Muscle of arm (tissue), 14 donors: ENCODE measurements at places on chromosomes 12 and 14. TPM values are rescaled to one million over a fixed set of nuclear protein-coding genes. Genes with fewer than 3 reads are reported as not detected.

DNA sequence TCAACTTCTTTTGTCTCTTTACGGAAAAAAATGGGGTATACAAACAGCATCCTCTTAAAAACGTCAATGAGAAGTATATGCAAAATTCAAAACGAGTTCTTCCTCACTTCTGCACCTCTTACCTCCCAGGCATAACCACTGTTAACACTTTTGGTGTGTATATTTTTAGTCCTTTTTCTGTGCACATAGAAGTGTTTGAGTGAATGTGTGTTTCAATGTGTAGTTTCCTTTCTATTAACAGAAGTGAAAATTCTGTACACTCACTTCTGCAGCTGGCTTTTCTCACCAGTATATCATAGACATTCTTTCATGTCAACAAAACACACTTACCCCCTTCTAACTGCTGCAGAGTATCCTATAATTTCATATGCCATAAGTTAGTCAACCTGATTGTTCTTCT lies 5.4 kb downstream of the UBR7 start:
- no peak for DNase-seq

- no peak for DNase-seq
These were observed 106.1 kb upstream of the ANO4 start for GRCh38 chr12:100688451-100688864.

GRCh38 chr14:44567997-44568396 lies 60.9 kb upstream of the FSCB start:
- DNase-seq = no peak

DNA sequence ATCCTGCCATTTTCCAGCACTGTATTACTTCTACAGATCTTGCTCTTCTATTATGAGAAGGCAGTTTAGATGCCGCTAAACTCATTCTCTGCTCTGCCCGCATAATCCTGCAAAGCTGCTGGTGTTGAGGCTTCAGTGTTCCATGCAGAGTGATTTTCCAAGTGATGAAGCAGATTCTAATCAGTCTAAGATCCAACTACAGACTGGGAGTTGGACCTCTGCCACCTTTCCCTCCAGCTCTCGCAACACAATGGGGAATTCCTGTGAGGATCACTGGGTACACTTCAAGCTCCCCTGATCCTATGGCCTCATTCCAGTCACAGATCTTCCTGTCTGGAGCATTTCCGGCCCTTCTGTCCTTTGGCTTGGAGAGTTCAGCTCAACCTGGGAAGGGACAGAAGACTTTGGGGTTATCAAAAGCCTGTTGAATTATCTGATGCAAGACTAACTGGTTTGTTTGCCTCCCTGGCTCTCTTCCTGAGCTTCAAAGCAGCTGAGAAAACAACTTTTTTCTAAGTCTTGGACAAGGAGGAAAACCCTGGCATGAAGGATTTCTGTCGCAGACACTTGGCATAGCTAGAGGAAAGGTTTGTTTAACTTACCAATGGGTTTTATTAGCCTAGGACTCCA lies 333.9 kb downstream of the ZFP36L1 start:
- DNase-seq = peak; percentile 66

DNA sequence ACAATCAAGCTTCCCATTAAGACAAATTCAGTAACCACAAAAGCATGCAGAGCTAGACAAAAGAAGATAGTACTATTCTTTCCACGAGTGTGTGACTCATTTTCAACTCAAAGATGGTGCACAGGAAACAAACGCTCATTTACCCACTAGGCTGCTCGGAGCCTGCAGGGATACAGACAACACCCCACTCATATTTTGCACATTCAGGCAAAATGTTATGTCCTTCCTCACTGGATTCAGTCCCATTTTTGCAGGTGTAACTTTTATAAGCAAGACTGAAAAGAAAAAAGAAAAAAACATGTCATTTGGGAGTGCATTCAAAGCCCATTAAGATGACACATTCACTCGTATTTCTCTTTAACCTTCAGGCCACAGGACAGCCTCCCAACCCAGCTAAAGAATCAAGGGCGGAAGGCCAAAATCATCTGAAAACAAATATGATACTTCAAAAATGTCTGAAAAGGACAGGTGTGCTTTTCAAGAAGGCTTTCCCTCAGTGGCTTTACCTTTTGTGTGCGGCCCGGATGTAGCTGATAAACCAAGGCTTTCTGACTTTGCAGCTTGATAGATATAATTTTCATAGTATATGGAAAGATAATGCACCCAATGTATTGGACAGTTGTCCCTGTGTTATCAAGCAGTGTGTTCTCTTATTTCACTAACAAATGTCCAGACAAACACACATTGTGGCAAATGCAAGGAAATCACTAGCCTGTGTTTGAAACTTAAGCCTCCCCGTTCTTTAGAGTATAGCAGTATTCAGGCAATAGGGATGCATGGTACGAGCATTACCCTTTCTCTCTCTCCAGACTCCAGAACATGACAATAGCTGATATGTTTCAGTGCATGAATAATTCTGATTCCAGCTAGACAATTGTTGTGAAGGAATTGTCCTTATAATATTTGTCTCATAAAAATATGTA lies 147.8 kb upstream of the KRR1 start:
- DNase-seq = no peak

- DNase-seq = no peak
These were observed 1.4 kb downstream of the NFKBIA start for GRCh38 chr14:35403114-35403602.

GRCh38 chr12:43407816-43408645 lies 144.0 kb downstream of the ADAMTS20 start:
- DNase-seq = no peak

DNA sequence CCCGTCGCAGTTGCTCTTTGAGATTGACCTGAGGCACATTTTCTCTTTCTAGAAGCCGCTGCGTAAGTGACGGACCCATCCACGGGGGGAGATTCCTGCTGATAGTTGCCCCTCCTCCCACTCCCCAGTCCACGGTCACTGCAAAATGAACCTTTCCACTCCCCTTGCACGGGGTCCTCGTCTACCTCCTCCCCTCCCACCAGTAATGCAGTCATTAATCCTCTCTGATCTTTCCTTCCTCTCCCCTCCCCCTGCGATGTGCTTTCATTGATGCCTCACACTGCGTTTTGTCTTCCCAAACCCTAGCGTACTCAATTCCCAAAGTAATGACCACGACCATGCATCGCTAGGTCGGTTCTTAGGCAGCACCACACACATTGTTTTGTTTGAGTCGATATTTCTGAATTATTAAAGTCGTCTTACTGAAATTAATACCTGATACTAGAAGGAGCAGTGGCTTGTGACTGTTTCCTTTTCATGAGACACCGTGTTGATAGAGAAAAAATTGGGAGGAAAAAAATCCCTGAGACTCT lies 857 bp downstream of the ETNK1 start:
- DNase-seq = peak; percentile 60

DNA sequence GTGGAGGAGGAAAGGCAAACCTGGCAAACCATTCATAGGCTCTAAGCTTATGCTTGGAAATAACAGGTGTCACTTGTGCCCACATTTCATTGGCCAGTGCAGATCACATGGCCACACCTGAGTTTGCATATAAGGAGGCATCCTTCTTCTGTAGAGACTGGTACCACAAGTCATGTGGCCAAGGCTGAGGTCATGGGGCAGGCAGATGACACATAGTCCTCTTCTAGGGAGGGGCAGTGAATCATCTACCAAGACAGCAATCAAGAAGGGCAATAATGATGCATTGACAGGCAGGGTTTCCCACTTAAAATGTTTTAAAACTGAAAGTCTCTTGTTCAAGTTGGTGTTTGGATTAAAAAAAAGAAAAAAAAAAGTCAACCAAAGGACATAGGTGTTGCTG lies 77.3 kb downstream of the DAAM1 start:
- DNase-seq = no peak

DNA sequence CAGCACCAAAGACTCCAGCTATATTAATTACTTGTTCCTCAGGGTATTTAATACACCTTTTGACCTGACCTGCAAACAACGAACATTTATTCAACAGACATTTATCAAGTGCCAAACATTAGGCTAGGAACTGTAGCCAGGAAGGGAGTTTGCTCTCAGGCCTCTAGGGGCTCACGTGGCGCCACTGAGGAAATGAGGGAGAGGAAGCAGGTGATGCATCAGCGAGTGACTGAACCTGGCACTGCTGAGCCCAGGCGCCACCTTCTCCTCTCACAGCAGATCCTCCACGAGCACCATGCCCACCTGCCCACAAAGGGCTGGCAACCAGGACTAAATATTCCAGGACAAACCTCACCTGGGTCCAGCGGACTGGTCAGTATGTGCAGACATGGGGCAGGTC lies 50.2 kb downstream of the SETD3 start:
- no peak for DNase-seq

- peak; percentile 35 for DNase-seq
These were observed 169.0 kb downstream of the PRIMA1 start for GRCh38 chr14:93619176-93619793.

GRCh38 chr12:77940011-77940423 lies 109.3 kb downstream of the NAV3 start:
- DNase-seq = no peak

DNA sequence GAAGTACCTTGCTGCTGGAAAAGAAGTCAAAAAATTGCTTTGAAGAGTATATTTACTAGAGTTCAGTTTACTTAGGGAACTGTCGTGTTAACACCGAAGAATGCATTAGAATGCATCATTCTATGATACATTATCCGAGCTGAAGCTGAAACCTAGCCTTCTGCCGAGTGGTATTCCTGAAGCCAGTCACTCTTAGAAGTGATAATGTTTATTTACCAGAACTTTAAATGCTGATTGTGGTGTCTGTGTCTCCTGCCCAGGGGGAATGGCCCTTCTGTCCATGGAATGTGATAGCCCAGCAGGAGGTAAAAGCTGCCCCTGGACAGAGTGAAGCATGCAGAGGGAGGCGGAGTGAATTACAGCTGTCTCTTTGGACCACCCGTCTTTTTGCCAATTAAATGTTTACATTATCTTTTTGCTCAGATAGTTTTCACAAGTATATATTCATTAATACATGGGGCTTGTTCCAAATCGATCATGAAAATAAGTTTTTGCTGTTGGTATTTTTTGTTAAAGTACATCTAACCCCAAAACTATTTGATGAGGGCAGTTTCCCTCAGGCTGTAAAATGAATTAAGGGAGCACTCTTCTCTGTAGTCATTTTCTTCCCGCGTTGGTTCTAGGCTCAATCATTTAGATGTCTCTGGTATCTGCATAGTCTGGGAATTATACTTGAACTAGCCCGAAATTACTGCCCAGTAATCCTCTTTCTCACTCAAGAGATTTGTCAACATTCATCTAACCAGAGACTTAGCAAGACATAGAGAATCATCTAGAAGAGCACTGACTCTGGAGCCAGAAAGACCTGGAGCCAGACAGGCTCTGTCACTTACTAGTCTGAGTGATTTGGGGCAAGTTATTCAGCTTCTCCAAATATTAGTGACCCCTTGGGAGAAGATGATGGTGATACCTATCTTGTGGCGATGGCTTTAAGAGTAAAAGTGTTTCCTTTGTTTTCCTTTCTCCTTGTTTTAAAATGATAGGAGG lies 147.6 kb downstream of the CRADD start:
- no peak for DNase-seq

DNA sequence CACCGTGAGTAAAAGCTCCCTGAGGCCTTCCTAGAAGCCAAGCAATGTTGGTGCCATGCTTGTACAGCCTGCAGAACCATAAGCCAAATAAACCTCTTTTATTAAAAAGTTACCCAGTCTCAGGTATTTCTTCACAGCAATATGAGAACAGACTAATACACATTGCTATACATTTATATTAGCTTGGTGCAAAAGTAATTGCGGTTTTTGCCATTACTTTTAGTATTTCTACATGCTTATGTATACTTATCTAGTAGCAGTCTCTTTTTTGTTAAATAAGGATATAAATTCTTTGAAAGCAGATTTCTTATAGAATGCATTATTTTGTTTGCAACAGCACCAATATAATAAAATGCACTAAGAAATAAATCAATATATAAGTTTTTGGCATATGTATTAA lies 619.6 kb downstream of the FSCB start:
- DNase-seq = no peak

DNA sequence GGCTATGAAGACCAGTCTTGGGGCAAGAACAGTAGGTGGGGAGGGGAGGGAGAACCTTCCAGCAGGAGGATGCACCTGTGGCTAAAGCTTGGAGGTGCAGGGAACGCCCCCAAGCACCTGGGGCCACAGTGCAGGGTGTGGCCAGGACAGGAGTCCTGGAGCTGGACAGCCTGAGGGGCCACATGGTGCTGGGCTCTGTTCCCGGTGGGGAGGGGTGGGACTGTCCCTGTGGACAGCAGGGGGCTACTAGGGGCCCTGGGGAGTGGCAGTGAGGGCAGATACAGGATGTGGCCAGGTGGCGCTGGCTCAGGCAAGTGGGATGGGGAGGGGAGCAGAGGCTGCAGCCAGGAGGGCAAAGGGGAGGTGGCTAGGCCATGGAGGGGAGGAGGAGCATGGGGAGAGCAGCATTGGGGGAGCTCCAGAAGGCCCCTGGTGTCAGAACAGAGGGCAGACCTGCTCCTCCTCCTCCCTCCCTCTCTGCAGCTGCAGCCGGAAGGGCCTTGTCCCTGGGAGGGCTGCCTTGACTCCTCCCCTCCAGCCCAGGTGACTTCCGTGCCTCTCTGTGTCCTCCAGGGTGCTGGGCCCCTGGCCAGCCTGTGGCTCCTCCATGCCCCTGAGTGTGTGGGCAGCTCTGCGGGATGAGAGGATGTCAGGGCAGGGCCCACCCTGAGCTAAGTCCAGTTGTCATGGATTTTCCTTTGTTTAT lies 68.4 kb upstream of the DLK1 start:
- DNase-seq = no peak

GRCh38 chr12:171743-172676 lies 41.9 kb downstream of the SLC6A12 start:
- no peak for DNase-seq

DNA sequence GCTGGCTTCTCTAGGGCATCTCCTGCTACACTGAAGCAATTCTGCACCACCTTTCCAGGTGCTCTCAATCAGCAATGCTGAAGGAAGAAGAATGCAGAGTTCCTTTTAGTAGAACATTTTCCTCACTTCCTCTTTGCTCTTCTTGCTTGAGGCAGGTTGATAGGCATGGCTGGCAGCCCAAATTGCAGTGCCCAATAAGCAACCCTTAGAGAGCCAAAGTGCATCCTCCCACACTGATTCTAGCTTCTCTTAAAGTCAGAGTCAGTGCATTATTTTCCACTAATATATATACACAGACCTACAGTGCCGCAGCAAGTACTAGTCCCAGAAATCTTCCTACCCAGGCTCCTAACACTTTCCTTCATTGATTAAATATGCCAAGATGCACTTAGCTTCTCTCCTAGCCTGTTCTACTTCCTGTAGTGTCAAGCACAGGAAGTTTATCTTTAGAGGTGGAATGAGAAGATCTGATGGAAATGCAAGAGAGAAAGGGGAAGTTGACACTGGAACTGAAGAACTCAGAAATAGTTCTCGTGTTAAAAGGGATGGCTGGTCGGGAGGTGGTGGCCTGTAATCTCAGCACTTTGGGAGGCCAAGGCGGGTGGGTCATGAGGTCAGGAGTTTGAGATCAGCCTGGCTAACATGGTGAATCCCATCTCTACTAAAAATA lies 132.7 kb downstream of the SSPN start:
- DNase-seq = no peak

RNF10 gene
- polyA plus RNA-seq = 178 TPM

MAPKAPK5 gene
- polyA plus RNA-seq = 36.1 TPM

ADAM21 gene
- not detected for polyA plus RNA-seq

MIP gene
- not detected for polyA plus RNA-seq

CCDC92 gene
- 30.7 TPM for polyA plus RNA-seq

GOLT1B gene
- polyA plus RNA-seq = 43.7 TPM

PRKD1 gene
- polyA plus RNA-seq = not detected
